ENCODE measurements at places on chromosomes 11 and 22.

- no peak for DNase-seq
Observed at GRCh38 chr22:44573451-44573850, 75.4 kb upstream of the RTL6 start.

- DNase-seq: no peak
Observed at GRCh38 chr11:68939583-68940555, 36.2 kb downstream of the IGHMBP2 start.

DNA sequence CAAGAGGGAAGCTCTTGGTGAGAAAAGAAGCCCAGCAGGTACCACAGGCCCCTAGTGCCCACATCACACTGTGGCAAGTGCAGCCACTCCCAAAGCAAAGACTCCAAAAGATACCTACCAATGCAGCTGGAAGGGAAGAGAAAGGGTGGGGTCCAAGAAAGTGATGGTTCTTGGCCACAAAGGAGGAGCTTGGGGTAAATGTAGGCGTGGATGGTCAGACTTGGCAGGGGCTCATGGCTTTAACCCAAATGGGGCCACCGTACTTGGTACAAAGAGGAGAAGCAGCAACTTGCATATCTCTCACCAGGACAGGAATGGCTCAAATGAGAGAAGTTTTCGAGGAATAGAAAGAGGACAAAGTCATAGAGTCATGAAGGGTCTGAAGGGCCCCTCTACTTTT is 4.8 kb downstream of the MAP3K11 start:
- DNase-seq: no peak

DNA sequence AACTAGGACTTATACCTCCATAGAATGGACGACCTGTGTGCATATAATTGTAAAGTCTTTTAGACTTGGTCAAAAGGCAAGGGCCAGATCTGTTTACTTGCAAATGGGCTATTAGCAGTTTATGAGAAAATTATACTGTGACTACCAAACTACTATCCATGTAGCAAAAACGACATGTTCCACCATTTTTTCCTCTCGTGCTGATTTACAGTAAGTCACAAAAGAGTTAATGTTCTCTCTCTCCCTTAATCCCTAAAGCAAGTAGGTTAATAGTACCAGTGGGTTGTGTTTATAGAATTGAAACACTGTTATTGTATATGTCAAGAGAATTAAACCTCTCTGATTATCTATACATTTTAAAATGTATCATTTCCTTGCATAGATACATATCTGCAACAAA is 147.3 kb downstream of the MAML2 start:
- DNase-seq: no peak

GRCh38 chr11:132911186-132911585 is 621.1 kb downstream of the OPCML start:
- no peak for DNase-seq

- no peak for DNase-seq
Observed at GRCh38 chr11:44880511-44880910, 70.2 kb downstream of the TP53I11 start.

GRCh38 chr11:118530683-118531596 is at the start of gene TMEM25:
TMEM25 (plus strand) TSS chr11:118531192; CDS start chr11:118531802, 610 bp downstream.
- DNase-seq: peak; percentile 18

DNA sequence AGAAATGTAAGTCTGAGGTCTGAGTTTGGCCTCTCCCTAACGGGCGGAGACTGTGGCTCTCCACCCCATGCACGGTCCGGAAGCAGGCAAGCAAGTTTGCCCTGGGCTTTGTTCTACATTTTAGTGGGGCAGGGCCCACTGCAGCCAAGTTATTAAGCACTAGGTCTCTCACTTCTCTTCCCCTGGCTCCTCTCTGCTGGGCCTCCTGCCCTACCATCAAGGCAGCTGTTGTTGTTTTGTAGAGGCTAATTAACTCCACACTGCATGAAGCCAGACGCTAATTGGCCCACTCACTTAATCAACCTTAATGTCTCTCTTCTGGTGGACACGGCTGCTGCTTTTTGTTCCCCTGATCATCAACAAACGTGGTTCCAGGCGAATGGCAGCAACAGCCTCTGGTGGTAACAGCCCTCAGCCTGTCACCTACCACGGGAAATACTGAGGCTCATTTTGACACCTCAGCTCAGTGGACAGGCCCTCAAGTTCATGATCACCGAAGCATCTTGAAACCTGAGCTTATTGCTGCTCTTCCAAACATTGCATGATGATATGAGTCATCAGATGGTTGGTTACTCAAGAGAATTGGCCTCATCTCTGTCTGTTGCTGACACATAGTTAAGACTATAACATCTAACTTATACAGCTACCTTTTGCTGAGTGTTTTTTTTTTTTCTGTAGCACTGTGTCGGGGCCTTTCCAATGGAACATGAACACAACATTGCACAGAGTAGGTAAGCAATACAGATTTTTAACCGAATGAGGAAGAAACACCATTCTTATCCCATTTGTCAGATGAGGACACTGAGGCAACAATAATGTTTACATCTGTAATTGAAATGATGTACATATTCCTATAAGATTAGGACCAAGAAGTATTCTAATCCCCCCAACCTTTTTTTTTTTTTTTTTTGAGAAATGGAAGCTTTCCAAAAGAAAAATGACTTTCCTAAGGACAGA is 20.8 kb upstream of the LMO2 start:
- DNase-seq: peak; percentile 92

GRCh38 chr11:67436459-67437081 is 912 bp downstream of the PTPRCAP start:
- DNase-seq: no peak

DNA sequence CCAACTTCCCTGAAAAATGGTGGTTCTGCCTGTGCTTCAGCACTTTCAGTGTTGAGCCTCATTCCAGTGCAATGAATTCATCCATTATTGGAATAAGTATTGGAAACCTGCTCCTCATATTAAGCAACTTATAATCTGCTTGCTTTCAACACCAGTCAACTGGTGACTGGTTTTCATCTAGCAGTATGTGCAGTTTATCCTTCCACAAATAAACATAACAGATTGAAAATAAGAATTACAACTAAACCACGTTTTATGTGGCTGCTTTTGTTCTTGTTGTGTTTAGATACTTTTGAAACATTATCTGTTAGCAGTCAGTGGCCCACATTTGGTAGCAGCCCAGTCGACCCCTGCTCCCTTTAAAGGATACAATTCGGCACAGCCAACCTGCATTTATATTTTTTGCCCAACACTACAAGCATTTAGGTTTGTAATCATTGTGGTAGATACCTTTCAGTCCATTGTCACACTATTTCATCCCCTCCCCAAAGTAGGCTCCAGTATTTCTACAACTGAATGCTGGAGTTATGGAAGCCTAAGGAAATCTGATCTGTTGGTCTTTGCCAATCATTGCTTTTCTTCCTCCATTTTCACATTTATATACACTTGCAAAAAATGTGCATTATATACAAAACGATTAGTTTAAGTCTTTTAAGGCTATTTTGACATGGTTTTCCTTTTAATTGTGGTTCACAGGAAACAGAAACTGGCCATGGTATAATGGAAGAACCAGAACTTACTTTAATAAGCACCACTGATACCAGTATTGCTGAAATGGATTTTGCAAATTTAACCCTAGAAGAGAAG is 13.1 kb downstream of the TAF1D start:
- DNase-seq: no peak

Data from inflammatory macrophage treated with lipopolysaccharide for 4 hours (primary cell).